ENCODE measurements at places on chromosomes 6 and 20. TPM values are rescaled to one million over a fixed set of nuclear protein-coding genes. Genes with fewer than 3 reads are reported as not detected.

- DNase-seq: peak; percentile 8
Observed at GRCh38 chr6:122749451-122750050, 30.0 kb upstream of the FABP7 start.

Gene KCNK16
- total RNA-seq: not detected

DNA sequence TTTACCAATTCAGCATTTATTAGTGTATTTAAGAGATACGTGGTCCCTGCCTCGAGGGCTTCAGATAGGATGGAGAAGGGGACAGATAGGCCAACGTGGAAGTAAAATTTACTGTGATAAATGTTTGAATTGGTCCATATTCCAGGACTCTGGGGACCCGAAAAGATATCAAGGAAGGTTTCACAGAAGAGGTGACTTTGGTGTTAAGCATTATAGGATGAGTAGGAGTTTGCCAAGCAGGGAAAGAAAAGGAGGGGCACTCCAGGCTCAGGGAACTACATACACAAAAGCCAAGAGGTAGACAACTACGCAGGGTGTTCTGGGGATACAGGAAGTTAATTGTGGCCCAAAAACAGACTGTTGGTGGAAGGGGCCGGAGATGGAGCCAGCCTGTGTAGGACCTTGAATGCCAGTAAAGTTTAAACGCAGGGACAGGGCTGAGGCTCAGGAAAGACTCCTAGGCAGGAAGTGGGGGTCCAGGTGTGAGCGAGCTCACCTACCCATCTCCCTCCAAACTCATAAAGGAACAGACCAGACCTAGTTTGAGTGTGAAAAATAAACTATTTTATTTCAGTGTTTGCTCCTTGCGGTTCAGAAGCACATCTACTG is 37.0 kb downstream of the TGM2 start:
- DNase-seq: no peak

GRCh38 chr20:61596687-61597330 is 344.7 kb downstream of the CDH4 start:
- DNase-seq: peak; percentile 7

Gene TNFRSF21
- 181 TPM for total RNA-seq

Gene SNTA1
- 45.1 TPM for total RNA-seq

GRCh38 chr20:10565922-10566897 is 107.6 kb downstream of the JAG1 start:
- DNase-seq: no peak

Gene SLC22A3
- 2.2 TPM for total RNA-seq

- DNase-seq: no peak
Observed at GRCh38 chr6:44091981-44092884, 35.0 kb downstream of the MRPL14 start.

DNA sequence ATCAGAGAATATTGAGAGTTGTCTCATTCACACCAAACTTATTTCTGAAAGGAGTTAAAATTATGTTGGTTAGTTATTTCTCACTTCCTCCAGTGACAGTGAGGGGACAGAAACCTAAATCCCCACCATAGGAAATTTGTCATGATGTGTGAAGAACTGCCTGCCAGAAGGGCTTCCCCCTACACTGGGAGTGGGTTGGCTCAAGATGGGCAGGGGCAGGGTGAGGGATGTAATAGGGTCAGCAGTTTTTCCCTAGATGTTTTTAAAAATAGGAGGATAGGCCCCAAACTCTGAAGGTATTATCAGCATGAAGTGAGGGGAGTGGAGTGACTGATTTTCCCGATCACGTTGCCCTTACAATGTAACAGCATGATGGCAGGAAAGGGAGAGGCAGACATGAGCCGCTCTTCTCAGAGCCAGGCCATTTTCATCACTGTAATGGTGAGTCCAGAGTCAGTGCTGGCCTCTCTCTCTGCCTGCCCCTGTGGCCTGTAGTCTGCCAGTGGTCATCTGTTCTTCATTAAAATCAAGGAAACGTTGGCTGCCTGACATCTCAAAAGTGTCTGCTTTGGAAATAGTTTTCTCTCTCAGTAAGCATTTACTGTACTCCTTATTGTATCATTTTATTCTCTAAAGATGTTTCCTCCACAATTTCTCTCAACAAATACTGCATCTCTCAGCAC is 59.8 kb upstream of the SYNJ2 start:
- DNase-seq: peak; percentile 38

Gene HLA-DRB1
- 5.5 TPM for total RNA-seq

Gene RNF39
- total RNA-seq: not detected

- DNase-seq: no peak
Observed at GRCh38 chr6:80502871-80503270, 396.4 kb downstream of the BCKDHB start.

GRCh38 chr6:137717074-137718073 is 149.7 kb upstream of the TNFAIP3 start:
- peak; percentile 30 for DNase-seq

DNA sequence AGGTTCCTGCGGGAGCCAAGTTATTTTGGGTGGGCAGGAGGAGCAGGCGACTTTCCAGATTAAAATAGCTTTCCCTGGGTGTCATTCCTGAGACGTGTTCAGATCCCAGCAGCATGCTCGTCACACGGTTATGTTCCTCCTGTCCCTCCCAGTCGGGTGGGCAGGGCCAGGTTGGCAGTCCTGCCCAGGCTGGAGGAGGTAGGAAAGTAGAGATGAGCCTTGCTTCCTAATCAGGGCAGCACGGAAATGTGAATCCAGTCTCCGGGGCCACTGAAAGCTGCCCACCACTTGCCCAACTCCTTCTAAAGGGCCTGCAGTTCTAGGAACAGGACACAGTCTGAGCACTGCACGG is 137.0 kb downstream of the MRPL14 start:
- peak; percentile 29 for DNase-seq

Gene GPSM3
- 4.1 TPM for total RNA-seq

DNA sequence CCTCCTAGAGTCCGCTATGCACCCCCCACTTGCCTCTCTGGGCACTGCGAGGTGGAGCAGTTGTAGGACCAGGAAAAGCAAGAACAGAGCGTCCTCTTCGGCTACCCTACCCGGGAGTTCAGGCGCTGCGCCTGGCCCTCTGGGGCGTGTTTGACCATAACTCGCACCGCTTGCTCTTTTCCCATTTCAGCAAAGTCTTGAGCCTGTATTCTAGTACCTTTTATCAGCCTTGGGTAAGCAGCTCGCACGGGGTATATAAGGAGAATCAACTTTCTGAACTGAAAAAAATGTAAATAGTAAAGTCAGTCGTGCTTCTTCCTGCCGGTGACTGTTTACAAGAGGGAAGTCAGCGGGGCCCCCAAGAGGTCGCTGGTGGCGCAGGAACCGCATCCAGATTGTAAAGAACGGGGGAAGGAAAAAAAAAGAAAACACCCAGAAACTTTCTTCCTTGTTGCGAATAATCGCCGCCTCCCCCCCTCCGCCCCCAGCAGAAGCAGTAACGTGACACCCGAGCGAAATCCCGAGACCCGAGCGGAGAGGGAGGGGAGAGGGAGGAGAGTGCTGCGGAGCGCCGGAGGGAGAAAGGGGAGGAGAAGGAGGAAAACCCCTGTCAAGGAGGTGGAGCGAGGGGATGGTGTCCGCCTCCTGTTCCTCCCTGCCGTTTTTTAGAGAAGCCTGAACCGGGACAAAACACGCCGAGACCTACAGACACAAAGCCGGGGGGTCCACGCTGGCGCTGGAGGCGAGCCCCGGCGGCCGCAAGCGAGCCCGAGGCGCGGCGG is at the start of gene UST:
Gene UST (plus strand): TSS at position 668 of the 782 bp plus-strand sequence. CDS start 401 bp downstream, outside the sequence.
- DNase-seq: peak; percentile 94

Gene BMP5
- not detected for total RNA-seq

DNA sequence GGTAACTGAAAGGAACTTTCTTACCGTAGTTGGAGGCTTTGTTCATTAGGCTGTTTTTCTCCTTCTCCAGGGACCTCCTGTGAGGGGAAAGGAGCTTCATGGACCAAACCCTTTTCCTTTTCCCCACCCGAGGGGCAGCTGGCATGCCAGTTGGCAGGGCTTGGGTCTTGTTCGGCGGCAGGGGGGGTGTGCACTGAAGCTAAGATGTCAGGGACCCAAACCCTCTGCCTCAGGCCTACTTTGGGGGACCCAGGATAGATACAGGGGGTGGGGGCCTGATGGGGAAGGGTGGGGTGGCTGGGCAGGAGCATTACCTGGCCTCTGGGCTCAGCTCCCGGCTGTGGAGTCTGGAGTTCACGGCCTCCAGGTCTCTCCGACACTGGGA is 14.9 kb downstream of the CCDC167 start:
- no peak for DNase-seq

GRCh38 chr6:44051515-44051914 is 75.7 kb downstream of the MRPL14 start:
- peak; percentile 98 for DNase-seq

Gene SERPINB1
- total RNA-seq: 25.1 TPM

Gene F13A1
- not detected for total RNA-seq

Gene CCN6
- total RNA-seq: 0.24 TPM

Gene TCP11
- not detected for total RNA-seq

DNA sequence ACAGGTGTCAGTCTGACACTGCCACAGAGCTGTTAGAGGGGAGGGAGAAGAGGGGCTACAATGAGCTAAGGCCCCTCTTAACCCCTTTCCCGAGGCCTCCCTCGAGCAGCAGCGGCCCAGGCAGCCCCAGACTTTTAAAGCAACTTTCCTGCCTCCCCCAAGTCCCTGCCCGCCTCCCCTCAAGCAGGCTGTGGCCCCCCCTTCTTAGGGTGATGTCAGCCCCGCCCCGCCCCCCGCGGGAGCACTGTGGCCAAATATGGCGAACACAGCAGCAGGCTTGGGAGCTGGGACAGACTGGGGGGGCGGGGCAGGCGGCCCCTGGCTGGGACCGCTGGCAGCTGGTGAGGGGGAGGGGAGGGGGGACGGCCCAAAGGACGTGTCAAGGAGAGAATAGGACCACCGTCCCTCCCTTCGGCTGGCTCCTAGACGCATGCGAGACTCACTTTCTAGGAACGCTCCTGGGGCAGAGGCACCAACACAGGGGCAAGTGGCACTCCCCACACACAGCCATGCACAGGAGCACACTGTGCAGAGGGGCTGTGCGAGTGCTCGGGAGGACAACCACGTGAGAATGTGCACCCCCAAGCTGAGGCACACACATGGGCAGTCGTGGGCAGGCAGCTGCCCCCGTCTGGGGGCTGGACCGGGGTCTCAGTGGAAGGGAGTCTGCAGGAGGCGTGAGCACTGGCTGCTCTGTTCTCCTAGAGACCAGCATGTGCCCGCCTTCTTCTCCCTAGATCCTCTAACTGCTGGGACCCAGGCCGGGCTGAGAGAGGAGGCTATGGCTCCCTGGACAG is 6.7 kb downstream of the TEAD3 start:
- no peak for DNase-seq

Gene HLA-DQA1
- not detected for total RNA-seq

GRCh38 chr6:51107769-51108203 is 289.1 kb downstream of the TFAP2B start:
- DNase-seq: no peak

- peak; percentile 88 for DNase-seq
Observed at GRCh38 chr6:11263291-11263775, 30.9 kb upstream of the NEDD9 start.

GRCh38 chr6:125747589-125748405 is 1.6 kb upstream of the HEY2 start:
- peak; percentile 23 for DNase-seq

DNA sequence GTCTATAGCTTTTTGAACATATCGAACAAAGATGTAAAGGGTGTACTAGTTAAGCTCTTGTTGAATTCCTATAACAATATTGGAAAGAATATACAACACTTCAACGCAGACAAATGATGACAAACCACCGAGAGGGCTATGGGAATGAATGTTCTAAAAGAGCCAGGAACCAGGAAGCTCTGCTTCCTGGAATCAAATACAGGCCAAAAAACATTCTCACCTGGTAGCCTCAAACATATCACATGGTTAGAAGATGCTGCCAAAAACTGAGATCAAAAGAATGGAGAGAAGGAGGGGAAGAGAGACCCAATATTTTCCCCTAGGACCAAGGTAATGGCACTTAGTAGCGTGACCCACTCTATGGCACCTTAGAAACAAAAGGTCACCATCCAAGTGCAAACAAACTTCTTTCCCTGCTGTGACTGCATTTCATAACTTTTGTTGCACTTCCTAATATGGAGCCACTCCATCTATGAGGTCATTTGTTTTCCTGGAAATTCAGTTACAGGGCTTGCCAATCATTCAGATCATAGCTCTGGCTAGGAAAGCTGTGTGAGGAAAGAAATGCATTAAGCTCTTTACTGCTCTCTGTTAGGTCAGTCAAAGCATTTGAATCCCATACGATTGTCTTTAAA is 199.2 kb upstream of the NT5E start:
- no peak for DNase-seq

Gene FABP7
- 1.4 TPM for total RNA-seq

Gene TMEM200A
- total RNA-seq: 30.9 TPM

GRCh38 chr6:868201-868600 is 175.3 kb upstream of the EXOC2 start:
- DNase-seq: no peak

Gene CD40
- total RNA-seq: 0.72 TPM

Gene KIF25
- 0.39 TPM for total RNA-seq

Gene AK9
- total RNA-seq: 5.6 TPM

DNA sequence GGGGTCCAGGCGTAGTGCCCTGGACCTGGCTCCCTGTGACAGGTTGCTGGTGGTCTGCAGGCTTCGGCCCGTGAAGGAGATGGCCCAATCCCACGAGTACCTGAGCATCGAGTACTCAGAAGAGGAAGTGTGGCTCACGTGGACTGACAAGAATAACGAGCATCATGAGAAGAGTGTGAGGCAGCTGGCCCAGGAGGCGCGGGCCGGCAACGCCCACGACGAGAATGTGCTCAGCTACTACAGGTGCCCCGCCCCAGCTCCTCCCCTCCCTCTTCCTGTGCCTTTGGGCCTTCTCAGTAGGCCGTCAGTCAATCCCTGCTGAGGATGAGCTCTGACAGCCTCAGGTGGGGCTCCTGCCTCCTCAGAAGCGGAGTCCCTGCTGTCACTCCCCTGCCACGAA is 42.6 kb downstream of the UQCC2 start:
- no peak for DNase-seq

Gene ZNF322
- 17.9 TPM for total RNA-seq

- peak; percentile 38 for DNase-seq
Observed at GRCh38 chr6:116217069-116217468, 36.8 kb downstream of the TSPYL4 start.

DNA sequence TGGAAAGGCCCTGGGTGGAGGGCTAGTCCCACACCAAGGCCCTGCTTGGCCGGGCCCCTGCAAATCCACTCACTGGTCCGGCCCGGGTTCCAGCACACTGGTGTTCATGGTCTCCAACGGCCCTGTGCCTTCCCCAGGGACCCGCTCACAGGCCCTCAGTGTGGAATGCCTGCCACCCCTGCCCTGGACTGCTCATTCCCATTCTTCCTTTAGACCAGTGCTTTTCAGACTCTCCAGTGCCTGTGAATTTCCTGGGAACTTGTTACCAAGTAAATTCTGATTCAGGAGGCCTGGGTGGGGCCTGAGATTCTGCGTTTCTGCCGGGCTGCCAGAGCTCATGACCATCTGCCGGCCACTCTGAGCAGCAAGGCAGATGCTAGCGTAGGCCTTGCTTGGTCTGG is 5.7 kb upstream of the PXDC1 start:
- no peak for DNase-seq

GRCh38 chr6:81054036-81054435 is 698.4 kb downstream of the TENT5A start:
- no peak for DNase-seq
